ENCODE measurements at places on chromosomes 4 and X.
A peak's percentile ranks its signal among the peaks of the same experiment; 100 is the strongest.

GRCh38 chr4:173536808-173537429 is 6.9 kb upstream of the HAND2 start:
- DNase-seq: no peak

DNA sequence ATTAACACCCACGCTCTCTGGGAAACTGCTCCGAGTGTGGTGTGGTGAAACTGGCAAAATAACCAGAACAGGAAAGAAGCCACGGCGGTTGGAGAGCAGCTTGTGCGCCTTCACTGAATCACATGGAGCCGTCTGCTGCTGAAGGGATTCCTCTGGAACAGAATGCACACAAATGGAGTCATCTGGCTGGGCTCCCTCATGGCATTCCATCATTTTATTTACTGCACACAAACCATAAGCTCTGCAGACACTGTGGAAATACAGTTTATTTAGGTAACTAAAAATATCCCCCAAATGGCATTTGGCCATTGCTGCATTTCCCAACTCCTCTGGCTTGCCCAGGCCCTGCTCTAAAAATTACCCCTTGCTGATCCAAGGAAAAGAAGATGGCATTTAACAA is 187.0 kb upstream of the S100G start:
- peak; percentile 17 for DNase-seq

DNA sequence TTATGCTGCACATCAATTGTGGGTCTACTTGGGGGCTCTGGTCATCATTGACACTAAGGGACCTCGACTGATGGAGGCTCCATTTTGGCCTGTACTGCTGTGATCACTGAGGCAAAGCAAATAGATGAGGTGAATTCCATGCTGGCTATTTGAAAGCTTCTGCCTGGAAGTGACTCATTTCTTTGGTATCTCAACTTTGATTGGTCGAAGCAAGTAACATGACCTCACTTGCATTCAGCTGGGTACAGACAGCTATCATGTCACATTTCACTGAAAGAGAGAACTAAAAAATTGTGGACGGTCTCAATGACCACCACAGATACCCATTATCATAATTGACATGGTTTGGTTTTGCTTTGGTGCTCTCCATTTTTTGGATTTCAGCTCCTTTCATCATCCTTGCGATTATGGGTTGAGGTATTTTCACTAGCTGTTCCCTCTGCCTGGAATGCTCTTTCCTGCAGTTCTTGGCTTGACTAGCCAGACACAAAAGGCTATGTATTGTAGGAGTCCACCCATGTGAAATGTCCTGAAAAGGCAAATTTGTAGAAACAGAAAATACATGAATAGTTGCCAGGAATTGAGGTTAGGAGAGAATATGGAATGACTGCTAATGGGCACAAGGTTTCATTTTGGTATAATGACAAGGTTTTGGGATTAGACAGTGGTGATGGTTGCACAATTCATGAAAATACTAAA is 369.2 kb upstream of the LCORL start:
- no peak for DNase-seq

GRCh38 chr4:288891-289290 is 16.4 kb downstream of the ZNF732 start:
- peak; percentile 57 for DNase-seq

- DNase-seq: no peak
These were observed 101.5 kb upstream of the LIMCH1 start for GRCh38 chr4:41436419-41436818.

DNA sequence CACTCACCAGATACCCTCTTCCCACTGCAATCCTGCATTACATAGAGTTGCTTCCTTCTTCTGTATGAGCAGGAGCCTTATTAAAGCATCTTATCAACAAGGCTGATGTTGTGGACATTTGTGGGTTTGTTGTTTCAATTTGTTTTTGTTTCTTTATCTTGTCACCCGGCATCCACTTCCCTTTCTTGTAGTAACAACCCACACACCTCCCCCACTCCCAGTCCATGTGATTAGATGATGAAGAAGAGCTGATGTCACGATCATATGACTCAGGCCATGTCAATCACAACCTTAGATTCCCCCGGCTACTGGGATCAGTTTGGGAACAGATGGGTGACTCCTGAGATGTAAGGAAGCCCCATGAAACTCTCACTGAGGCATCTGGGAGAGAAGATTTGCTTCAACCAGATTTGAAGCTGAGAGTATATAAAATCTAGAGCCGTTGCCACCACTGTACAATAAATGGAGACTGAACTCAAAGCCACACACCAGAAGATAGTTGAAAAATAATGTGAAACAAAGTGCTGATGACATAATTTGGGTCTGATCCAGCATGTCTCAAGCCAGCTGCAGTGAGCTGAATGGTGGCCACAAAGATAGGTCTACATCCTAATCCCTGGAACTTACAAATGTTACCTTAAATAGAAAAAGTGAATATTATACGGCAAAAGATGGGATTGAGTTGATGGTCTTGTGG is 34.1 kb upstream of the SRD5A3 start:
- DNase-seq: peak; percentile 43

- DNase-seq: peak; percentile 46
These were observed 173.4 kb upstream of the GALNT7 start for GRCh38 chr4:172995161-172995560.

GRCh38 chr4:168847771-168848502 is 162.1 kb downstream of the CBR4 start:
- no peak for DNase-seq

GRCh38 chr4:6357476-6357875 is 87.8 kb downstream of the WFS1 start:
- DNase-seq: no peak

DNA sequence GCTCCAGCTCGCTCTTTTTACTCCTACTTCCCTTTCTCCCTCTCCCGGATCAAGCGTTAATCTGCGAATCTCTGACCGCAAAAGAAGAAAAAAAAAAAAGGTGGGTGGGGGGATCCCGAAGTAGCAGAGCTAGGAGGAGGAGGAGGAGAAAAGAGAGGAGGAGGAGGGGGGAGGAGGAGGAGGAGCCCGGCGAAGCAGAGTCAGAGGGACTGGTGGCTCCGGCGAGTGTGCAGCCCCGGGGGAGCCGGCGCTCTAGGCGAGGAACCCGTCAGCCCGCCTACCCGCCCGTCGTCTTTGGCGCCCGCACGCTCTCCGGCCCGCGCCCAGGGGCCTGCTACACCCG is at the start of gene NHSL2:
Gene NHSL2 (plus strand): TSS at position 203 of the 343 bp plus-strand sequence.
- DNase-seq: no peak

GRCh38 chrX:72020788-72021187 is 110.1 kb downstream of the NHSL2 start:
- no peak for DNase-seq

DNA sequence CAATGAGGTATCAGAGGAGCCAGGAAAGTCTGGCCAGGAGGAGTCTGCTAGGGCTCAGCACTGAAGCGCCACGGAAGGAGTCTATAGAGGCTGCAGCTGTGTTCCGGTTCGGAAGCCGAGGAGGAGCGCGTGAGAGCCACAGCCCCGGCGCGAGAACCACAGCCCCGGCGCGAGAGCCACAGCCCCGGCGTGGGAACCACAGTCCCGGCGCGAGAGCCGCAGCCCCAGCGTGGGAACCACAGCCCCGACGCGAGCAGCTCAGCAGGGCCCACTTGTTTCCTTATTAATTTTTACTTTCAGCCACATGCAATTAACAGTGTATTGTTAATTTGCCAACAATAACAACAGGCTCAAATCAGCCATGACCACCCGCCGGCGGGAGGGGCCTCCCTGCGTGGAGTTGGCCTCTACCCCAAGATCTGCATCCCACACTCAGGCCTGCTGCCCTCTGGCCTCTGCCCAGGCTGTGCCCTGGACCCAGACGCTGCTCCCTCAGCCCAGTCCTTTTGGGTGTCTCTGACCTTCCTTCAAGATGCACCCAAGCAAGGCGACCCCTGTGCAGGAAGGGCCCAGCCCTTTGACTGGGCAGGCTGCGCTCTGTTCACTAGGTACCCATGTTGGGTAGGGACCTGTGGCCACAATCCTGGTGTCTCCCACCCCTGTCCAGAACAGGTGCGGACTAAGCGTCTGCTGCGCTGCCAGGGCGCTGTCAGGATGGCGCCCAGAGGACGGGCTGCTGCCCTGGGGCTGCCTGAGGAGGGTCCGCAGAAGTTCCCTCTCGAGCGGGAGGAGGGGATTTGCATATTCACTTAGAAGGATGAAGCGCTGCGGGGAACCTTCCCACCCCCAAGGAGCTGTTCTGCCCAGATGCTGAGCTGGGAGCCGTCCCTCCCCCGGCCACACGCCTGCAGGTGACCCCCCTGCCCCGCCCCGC is 113.8 kb downstream of the ADRA2C start:
- no peak for DNase-seq

- DNase-seq: no peak
These were observed 80.8 kb downstream of the CCSER1 start for GRCh38 chr4:90207887-90208454.

- no peak for DNase-seq
These were observed 437.9 kb upstream of the MAOA start for GRCh38 chrX:43218198-43218597.

GRCh38 chr4:20253735-20254409 is 2.2 kb downstream of the SLIT2 start:
- DNase-seq: no peak

GRCh38 chrX:111759686-111760085 is 78.7 kb downstream of the ALG13 start:
- DNase-seq: no peak

GRCh38 chr4:138775890-138776289 is 239.7 kb upstream of the NOCT start:
- DNase-seq: no peak

DNA sequence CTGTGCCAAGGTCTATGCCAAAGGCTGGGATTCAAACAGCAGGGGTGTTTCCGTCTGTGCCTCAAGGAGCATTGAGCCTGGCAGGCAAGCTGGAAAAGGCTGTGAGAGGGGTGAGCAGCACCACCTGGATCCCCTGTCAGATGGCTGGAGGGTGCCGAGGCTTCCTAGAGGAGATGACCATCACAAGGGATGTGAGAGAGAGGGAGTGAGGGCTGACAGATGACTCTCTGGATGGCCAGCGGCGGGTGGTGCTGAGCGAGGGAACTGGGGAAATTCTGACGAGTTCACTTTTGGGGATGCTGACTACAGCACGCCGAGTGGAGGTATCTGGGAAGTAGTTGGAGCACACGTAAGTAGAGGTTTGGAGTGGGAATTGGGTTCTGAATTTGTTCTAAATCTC is 22.6 kb upstream of the CYP4V2 start:
- no peak for DNase-seq

DNA sequence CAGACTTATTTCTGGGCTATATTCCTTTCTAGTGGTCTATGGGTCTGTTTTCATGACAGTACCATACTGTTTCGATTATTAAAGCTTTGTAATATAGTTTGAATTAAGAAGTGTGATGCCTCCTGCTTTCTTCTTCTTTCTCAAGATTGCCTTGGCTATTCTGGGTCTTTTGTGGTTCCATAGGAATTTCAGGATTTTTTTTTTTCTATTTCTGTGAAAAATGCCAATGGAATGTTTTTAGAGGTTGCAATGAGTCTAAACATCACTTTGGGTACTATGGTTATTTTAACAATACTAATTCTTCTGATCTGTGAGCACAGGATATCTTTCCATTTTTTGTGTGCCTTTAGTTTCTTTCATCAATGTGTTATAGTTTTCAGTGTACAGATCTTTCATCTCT is 204.3 kb upstream of the HCCS start:
- no peak for DNase-seq

GRCh38 chr4:1328267-1329155 is 18.5 kb upstream of the UVSSA start:
- no peak for DNase-seq

GRCh38 chr4:111761531-111761930 is 383.7 kb upstream of the FAM241A start:
- no peak for DNase-seq

- DNase-seq: no peak
These were observed 51.1 kb upstream of the TMEM33 start for GRCh38 chr4:41883988-41884734.

DNA sequence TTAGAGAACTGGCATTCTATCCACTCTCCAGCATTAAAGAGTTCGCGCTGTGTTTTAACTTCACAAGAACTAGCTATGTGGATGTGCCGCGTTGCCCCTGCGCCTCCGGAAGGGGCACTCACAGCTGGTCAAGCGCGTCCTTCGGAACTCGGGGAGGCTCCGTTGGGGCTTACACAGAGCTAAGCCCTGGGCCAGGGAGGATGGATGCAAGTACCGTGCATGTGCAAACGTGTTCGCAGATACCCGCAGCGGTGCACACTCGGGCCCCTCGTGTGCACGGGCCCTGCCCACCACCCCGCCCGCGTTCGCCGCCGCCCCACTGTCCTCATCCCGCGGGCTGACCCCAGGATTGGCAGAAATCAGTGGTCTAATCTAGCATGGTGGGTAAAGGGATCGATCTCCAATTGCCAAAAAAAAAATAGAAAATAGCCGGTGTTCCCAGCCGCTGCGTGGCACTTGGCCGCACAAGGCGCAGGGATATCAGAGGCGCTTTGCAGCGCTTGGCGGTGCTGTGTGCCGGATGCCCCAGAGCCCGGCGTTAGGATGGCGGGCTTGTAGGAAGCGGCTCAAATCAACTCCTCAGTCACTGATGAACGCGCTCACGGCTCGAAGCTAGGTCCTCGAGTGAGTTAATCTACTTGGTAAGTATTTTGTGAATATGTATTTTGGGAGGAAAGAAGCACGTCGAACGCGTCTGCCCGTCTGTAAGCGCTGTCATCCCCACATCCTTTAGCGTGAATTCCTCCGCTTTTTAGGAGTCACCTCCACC is 989 bp upstream of the PCDH10 start:
- DNase-seq: peak; percentile 48

GRCh38 chr4:73451404-73451803 is 15.4 kb downstream of the AFP start:
- DNase-seq: peak; percentile 85

- peak; percentile 75 for DNase-seq
These were observed 41.9 kb downstream of the WDR1 start for GRCh38 chr4:10074767-10075105.

- no peak for DNase-seq
These were observed 206.9 kb downstream of the GLUD2 start for GRCh38 chrX:121254336-121254735.

GRCh38 chrX:69959712-69960111 is 90.0 kb downstream of the AWAT2 start:
- DNase-seq: no peak

DNA sequence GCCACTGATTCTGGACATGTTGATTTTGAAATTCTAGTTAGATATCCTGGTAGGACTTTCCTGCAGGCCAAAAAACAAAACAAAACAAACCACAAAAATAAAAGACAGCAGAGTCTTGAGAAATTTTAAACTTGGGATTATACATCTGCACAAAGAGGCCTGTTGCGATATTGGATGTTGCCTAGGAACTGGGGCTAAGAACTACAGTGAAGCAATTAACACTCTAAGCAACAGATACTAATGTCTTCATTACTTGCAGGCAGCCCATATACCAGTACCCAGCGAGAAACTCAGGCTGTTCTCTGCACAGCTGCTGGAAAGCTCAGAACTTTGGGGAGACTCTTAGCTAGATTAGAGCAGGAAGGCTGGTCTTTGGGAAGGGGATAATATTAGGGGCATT is 69.1 kb upstream of the SCOC start:
- DNase-seq: no peak

GRCh38 chr4:45317739-45318138 is 591.4 kb upstream of the GNPDA2 start:
- DNase-seq: no peak

- DNase-seq: no peak
These were observed 9.0 kb downstream of the ATP10D start for GRCh38 chr4:47494124-47494430.

GRCh38 chr4:27020203-27020602 is 159.6 kb downstream of the STIM2 start:
- DNase-seq: no peak

All from brain microvascular endothelial cell (primary cell).